Effector memory CD4-positive, alpha-beta T cell (primary cell): ENCODE measurements at places on chromosomes 1 and 21.

- H3K36me3 ChIP-seq: peaks cover 34% of the 10 kb centered on the region
- DNase-seq: no peak
- H3K4me1 ChIP-seq: no peaks in the 10 kb centered on the region
- H3K27ac ChIP-seq: no peak overlapping the region
- no peak overlapping the region for H3K4me3 ChIP-seq
- H3K27me3 ChIP-seq: no peaks in the 10 kb centered on the region
Measured at GRCh38 chr1:156232201-156232894, 9.6 kb upstream of the BGLAP start.

- H3K27me3 ChIP-seq: peaks cover 7% of the 10 kb centered on the region
- no peaks in the 10 kb centered on the region for H3K36me3 ChIP-seq
- H3K4me1 ChIP-seq: peaks cover 4% of the 10 kb centered on the region
- peak overlapping the region; percentile 43 for H3K4me3 ChIP-seq
- H3K27ac ChIP-seq: no peak overlapping the region
Measured at GRCh38 chr1:95118067-95118499, 928 bp downstream of the TLCD4 start.

GRCh38 chr1:208885060-208885459, 640.9 kb upstream of the PLXNA2 start:
- no peak overlapping the region for H3K4me3 ChIP-seq
- H3K4me1 ChIP-seq: no peaks in the 10 kb centered on the region
- H3K27me3 ChIP-seq: no peaks in the 10 kb centered on the region
- H3K27ac ChIP-seq: no peak overlapping the region

- H3K27ac ChIP-seq: no peak overlapping the region
- no peak for DNase-seq
- H3K4me1 ChIP-seq: no peaks in the 10 kb centered on the region
- H3K4me3 ChIP-seq: no peak overlapping the region
- H3K27me3 ChIP-seq: no peaks in the 10 kb centered on the region
Measured at GRCh38 chr1:109719337-109719837, 7.3 kb downstream of the GSTM5 start.

DNA sequence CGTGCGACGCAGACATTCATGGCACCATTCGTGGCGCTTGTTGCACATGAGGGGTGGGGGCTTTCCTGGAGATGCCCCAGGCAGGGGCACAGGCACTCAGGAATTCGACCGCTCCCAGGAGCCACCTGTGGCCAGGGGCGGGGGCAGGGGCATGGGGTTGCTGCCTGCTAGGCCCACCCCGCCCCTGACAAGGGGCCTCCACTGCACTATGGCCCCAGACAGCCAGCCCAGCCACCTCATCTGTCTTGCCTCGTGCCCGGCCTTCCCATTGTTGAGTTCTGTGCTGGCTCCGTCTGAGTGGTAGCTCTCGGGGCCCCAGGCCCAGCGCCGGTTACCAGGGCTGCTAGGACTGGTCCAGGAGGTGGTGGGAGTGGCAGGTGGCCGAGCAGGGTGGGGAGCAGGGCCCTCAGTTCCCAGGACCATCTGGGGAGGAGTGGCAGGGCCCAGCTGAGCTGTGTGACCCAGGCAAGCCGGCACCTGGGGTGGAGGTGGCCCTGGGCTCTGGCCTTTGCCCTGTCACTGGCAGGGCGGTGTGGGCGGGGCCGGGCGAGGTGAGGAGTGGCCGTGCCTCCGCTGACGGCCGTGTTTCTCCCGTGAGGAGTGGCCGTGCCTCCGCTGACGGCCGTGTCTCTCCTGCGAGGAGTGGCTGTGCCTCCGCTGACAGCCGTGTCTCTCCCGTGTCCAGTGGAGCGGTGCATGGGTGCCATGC, 1.9 kb downstream of the PLCH2 start:
- no peaks in the 10 kb centered on the region for H3K36me3 ChIP-seq
- no peak overlapping the region for H3K27ac ChIP-seq
- no peak for DNase-seq
- no peak overlapping the region for H3K4me3 ChIP-seq

GRCh38 chr1:209509039-209509438, 74.5 kb upstream of the CAMK1G start:
- no peaks in the 10 kb centered on the region for H3K27me3 ChIP-seq
- DNase-seq: no peak
- no peaks in the 10 kb centered on the region for H3K36me3 ChIP-seq
- no peak overlapping the region for H3K4me3 ChIP-seq

DNA sequence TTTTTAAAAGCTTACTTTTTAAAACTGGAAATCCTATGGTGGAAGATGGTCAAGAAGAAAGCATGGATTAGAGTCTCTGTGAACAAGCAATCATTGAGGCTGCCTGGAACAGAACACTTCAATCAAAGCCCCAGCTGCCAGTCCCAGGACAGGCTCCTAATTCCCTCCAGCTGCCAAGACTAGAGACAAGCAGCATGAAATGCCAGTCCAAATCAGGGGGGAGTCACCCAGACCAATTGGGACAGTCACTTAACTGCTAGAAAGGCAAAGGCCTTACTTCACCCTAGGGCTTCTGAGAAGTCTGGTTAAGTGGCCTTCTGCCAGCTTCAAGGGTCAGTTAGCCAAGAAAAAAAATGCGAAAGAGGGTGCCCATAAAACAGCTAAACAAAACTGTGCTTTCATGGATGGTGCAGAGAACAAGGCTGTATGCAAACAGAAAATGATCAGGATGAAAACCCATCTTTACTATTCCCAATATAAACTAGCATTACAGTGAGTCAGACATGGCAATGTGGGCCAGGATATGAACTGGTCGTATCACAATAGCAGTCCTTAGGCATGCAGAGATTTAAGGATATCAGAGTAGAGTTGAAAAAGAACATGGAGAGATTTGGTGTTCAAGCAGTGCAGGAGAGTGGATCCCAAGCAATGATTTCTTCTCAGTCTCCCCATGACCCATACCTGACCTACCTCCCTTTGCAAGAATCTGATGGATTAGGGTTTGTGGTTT, 31.0 kb upstream of the MAN1A2 start:
- no peaks in the 10 kb centered on the region for H3K4me1 ChIP-seq
- H3K27ac ChIP-seq: no peak overlapping the region
- H3K27me3 ChIP-seq: no peaks in the 10 kb centered on the region
- no peak overlapping the region for H3K4me3 ChIP-seq
- no peak for DNase-seq

DNA sequence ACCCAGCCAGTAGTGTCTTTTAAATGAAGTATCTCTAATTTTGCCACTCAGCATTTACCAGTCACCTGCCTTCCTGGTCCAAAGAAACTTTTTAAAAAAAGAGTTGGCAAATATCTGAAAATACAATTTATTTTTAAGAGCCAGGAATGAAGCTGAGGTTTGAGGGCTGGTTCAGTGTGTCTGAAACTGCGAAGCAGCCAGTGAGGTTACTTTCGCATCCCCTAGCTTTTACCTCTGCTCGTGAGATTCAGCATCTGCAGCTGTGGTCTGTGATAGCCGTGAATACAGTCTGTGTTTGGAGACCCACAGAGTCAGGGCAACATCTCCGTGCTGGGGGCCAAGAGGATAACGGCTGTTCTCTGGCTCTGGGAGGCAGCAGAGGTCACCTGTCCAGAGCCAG, 21.3 kb upstream of the KCNAB2 start:
- H3K4me3 ChIP-seq: no peak overlapping the region
- H3K4me1 ChIP-seq: peaks cover 40% of the 10 kb centered on the region
- H3K27me3 ChIP-seq: no peaks in the 10 kb centered on the region
- DNase-seq: no peak
- H3K36me3 ChIP-seq: no peaks in the 10 kb centered on the region
- no peak overlapping the region for H3K27ac ChIP-seq

DNA sequence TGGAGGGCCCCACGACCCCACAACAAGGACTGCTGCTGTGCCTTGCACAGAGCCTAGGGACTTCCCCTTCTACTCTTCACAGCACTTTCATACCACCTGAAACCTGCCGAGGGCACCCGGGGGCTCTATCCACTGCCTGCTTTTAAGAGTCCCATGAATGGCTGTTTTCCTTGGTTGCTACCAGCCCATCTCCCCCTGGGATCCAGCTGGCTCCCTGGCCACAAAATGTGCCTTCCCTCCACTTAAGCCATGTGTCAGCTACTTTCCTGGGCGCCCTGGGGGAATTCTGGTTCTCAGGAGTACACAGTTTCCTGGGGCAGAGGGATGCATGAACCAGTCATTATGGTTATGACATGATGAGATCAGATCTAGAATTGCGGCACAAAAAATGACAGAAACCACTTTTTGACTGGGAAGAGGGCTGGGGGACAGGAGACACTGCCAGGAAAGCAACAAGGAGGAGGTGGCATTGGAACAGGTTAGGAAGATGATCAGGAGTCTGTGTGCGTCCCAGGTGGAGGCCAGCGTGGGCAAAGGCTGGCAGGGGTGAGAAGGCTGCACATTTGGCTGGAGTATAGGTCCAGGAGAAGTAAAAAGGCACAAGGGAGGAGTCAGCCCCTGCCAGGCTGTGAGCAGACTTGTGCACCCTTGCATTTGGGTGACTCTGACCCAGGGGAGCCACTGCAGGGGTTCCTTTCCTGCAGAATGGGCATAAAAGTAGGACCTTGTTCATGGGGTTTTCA, 3.2 kb upstream of the TNFRSF8 start:
- no peaks in the 10 kb centered on the region for H3K36me3 ChIP-seq
- peaks cover 18% of the 10 kb centered on the region for H3K4me1 ChIP-seq
- H3K4me3 ChIP-seq: no peak overlapping the region
- no peak overlapping the region for H3K27ac ChIP-seq

GRCh38 chr1:59214248-59215208, 82.4 kb upstream of the FGGY start:
- H3K4me3 ChIP-seq: no peak overlapping the region
- H3K4me1 ChIP-seq: no peaks in the 10 kb centered on the region
- no peaks in the 10 kb centered on the region for H3K27me3 ChIP-seq
- no peaks in the 10 kb centered on the region for H3K36me3 ChIP-seq

GRCh38 chr1:234258071-234258470, 115.2 kb upstream of the COA6 start:
- H3K4me1 ChIP-seq: no peaks in the 10 kb centered on the region
- no peaks in the 10 kb centered on the region for H3K27me3 ChIP-seq
- H3K4me3 ChIP-seq: no peak overlapping the region
- no peaks in the 10 kb centered on the region for H3K36me3 ChIP-seq
- H3K27ac ChIP-seq: no peak overlapping the region
- no peak for DNase-seq

DNA sequence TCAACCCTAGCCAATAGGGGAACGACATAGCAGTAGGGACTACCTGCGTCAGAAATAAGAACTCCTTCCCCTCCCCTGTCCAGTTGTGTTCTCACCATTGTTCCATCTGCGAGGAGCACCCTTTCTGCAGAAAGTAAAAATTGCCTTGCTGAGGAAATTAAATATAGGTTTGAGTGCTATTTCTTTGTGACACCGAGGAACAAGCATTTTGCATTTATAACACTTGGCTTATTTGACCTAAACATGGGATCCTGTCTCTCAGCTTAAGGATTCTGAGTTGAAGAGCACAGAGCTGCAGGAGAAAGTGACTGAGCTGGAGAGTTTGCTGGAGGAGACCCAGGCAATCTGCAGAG, 10.7 kb upstream of the SH3BGRL3 start:
- no peaks in the 10 kb centered on the region for H3K27me3 ChIP-seq
- H3K4me3 ChIP-seq: no peak overlapping the region
- peaks cover 27% of the 10 kb centered on the region for H3K36me3 ChIP-seq
- H3K27ac ChIP-seq: no peak overlapping the region
- no peaks in the 10 kb centered on the region for H3K4me1 ChIP-seq

GRCh38 chr1:7149080-7149838, 364.0 kb downstream of the CAMTA1 start:
- no peaks in the 10 kb centered on the region for H3K27me3 ChIP-seq
- H3K27ac ChIP-seq: no peak overlapping the region
- no peak for DNase-seq
- no peaks in the 10 kb centered on the region for H3K4me1 ChIP-seq

- no peak for DNase-seq
- H3K4me1 ChIP-seq: no peaks in the 10 kb centered on the region
- H3K27ac ChIP-seq: no peak overlapping the region
- no peaks in the 10 kb centered on the region for H3K27me3 ChIP-seq
Measured at GRCh38 chr1:47688461-47689296, 250.8 kb downstream of the FOXD2 start.

DNA sequence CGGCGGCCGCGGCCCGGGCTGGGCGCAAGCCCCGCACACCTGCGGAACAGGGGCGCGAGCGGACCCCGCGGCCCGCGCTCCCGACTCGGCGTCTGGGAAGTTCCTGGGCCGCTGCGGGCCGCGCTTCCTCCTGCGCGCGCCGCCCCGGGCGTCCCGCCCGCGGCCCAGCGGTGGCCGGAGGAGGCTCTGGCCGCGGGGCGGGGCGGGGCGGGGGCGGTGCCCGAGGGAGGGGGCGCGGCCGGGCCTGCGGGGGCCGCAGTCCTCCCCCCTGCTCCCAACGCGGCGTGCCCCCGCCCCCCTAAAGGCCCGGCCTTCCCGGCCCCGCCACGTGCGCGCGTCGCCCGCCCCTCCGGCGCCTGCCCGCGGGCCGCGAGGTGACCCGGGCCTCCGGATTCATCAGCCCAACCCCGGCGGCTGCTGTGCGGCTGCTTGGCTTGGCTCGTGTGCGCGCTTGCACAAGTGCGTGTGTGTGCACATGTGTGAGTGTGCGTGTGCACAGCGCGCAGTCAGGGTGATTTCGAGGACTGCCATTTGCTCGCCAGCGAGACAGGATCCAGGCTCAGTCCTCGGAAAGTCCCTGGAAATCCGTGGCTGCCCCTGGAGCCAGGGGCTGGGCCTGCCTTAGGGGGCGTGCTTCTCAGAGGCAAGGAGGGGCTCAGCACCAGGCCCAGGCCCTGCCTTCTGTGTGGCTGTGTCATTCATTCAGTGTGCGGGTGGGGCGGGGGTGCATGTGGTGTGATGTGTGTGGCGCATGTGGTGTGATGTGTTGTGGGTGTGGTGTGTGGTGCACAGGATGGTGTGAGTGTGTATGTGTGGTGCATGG, at the start of gene C2CD2:
Gene C2CD2 (minus strand): TSS at position 188 of the 823 bp plus-strand sequence. CDS start 370 bp downstream, outside the sequence.
- no peaks in the 10 kb centered on the region for H3K36me3 ChIP-seq
- H3K27me3 ChIP-seq: peaks cover 4% of the 10 kb centered on the region
- no peak within 1 kb of the TSS for H3K27ac ChIP-seq
- H3K4me3 ChIP-seq: peak within 1 kb of the TSS; percentile 22
- no peak for DNase-seq

DNA sequence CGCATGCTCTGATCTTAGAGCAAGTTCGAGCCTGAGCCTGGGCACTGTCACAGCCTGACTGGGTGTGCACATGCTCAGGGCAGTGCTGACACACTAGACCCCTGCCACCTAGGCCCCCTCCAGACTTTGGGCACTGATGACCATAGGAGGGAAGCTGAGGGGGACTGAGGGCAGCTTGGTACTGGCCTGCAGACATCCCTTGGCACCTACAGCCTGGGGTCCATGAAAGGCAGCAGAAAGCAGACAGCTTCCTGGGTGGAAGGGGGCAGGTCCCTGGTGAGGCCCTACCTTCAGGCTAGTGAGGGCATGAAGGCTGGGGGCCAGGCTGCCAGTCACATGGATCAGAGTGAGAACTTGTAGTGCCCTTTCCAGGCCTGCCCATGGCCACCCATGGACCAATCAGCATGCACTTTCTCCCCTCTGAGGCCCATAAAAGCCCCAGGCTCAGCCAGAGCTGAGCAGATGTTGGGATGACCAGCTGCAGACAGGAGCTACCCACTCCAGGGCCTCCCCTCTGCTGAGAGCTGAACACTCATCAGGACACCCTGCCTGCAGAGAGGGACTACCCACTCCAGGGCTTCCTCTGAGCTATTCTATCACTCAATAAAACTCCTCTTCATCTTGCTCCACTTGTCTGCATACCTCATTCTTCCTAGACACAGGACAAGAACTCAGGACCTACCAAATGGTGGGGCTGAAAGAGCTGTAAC, 680.8 kb downstream of the MATN1 start:
- DNase-seq: no peak
- no peaks in the 10 kb centered on the region for H3K4me1 ChIP-seq
- no peaks in the 10 kb centered on the region for H3K36me3 ChIP-seq
- no peak overlapping the region for H3K4me3 ChIP-seq
